ENCODE measurements at places on chromosomes 3 and 15.

- no peak for DNase-seq
Measured at GRCh38 chr15:90425726-90426346, 37.8 kb downstream of the IQGAP1 start.

DNA sequence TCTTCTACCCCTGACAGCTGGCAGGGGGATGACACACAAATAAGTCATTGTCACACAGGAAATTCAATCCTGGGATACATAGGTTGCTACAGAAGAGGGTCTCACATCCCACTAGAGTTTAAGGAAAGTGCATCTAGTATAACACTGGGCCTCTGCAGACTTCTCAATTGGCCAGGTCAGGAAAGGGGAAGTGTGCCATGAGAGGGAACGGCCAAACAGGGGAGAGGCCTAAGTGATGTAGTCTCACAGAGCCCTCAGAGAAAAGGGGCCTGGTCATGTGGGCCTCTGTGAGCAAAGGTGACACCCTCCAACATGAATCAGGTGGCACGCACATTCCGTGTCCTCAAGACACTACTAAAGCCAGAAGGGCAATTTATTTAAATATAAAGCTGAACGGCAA lies 11.2 kb downstream of the ZXDC start:
- no peak for DNase-seq

DNA sequence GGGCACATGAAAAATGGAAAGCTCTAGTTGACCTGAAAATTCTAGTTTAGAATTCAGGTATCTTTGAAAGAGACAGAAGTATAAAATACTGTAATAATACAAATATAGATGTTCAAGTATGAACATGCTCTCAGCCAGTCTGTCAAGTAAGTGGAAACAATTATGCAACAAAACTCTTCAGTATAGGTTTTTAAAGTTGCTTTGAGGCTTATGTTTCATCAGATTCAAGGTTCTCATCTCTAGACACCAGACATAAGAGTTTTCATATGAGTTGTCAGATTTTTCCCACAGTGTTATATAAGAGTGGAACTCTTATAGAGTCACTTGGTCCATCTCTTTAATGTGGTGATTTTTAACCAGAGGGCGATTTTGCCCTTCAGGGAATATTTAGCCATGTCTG lies 22.0 kb downstream of the CMSS1 start:
- DNase-seq, result no peak

DNA sequence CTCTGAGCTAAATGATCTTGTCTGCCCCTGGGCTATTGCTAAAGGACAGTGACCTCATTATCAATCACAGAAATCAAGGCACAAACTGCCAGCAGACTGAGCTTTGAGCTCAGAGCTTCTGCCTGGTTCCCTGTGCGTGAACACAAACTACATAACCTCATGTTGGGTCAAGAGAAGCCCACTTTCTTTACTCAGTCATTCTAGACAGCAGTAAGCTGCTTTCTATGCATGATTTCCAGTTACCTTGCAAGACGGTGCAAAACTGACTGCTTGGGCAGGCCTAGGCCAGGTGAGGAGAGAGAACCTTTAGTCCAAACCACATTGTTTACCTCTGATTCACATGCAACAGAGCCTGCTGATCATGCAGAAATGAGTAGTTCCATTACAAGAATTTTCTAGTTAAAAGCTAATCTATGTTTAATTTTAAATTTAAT lies 75.1 kb downstream of the ARRDC4 start:
- no peak for DNase-seq

DNA sequence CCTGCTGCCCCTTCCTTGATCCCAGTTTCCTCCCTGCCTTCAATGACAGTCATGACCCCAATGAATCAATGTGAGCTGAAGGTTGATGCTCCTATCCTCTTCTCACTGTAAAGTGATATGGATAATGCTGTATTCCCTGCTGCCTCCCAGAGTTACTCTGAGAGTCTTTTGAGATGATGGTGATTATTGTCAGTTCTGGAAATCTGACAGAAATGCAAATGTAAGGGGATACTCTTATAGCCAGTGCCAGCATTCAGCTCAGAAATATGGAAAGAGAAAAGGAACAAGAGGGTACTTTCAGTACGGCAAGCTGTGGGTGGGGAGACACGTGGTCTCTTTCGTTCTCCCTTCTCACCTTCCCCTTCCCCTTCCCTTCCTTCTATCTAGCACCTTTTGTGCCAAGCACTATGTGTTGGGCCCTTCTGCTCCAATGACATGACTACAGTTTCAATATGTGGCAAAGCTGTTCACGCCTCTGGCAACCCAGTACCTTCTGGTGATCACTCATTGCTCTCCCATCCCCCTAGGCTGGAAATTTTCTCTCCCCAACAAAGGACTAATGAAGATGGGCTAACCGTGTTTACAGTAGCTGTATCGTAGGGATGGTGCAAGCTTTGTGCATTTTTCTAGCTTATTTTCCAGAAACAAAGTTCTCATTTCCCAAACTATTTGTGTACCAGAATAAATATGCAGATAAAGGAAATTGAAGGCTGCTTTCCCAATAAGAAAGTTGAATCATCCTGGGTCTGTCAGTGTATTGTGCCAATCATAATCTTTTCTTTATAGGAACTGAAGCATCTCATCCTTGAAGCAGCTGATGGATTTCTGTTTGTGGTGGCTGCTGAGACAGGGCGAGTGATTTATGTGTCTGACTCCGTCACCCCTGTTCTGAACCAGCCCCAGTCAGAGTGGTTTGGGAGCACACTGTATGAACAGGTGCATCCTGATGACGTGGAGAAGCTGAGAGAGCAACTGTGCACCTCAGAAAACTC lies 70.3 kb downstream of the ARNT2 start:
- DNase-seq, result no peak

- DNase-seq, result no peak
Measured at GRCh38 chr3:143585720-143586456, 262.4 kb downstream of the SLC9A9 start.

DNA sequence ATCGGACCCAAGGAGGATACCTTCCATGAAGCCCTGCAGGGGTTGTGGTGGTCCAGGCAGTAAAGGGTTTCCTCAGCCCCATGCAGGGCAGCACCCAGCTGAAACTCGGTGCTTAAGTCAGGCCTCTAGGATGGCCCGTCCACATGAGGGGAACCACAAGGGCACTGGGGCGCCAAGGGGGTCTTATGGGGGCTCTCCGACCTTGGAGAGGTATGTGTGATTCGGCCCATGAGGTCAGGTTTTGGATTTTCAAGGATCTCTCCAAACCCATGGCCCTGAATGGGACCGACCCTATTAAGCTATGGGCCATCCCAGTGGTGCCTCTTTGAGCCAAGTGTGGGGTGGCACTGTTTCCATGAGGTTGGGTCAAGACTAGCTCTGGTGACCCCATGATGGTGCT lies 233.3 kb downstream of the SNRPN start:
- DNase-seq, result no peak

- no peak for DNase-seq
Measured at GRCh38 chr3:185696039-185696438, 109.9 kb downstream of the SENP2 start.

- no peak for DNase-seq
Measured at GRCh38 chr3:39130693-39131265, 22.6 kb downstream of the CSRNP1 start.

Data from HCEC 1CT (cell line).